ENCODE measurements at places on chromosomes 6 and 20.

DNA sequence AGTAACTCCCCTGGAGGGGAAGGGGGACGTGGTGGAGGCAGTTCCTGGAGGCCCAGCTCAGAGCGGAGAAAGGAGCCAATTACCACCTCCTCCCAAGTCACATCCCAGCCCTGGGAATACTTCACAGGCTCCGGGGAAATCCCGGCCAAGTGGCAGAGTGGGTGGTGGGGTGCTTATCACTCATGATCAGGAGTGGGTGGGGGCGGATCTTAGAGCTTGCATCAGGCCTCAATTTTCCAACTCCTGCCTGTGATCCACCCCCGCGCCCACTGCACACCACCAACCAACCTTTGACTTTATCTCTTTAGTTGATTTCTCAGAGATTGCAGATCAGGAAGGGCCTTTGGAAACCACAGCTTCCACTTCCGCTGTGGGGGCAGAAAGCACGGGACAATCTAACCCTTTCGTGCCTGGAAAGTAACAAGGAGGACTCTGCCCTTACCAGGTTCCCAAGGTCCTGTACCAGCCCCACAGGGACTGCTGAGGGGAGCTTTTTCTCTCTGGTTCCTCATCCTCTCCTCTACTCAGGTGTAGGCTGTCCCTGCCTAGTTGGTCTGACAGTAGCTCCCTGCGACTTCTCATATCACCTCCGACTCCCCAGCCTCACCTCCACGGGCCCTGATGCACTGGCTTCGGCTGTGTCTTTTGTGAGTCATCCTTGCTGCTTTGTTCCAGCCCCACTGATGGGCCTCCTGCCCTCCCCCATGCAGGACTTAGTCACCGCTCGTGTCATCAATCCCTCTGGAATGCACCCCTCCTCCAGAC lies 24.9 kb upstream of the IER3 start:
- DNase-seq = no peak

GRCh38 chr6:104365451-104366234 lies 494.1 kb downstream of the HACE1 start:
- DNase-seq = no peak

- no peak for DNase-seq
Measured at GRCh38 chr6:166738386-166739116, 111.5 kb upstream of the RPS6KA2 start.

GRCh38 chr6:36963451-36964290 lies 9.1 kb downstream of the PI16 start:
- DNase-seq = peak; percentile 97

DNA sequence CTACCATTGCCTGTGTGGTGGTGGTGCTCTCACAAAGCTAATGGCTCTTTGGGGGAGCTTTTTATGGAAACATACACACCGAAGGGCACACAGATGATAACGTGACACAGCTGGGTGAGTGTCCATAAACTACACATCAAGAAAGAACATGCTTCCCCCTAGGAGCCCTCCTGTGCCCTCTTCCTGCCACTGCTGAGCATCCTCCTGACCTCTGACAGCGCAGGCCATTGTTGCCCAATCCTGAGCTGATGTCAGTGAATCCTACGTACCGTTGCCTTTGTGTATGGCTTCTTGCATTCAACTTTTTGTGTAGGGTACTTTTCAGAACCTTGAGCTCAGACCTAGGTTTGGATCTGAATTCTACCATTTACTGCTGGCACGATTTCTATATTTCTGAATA lies 65.8 kb upstream of the SLC22A1 start:
- no peak for DNase-seq

DNA sequence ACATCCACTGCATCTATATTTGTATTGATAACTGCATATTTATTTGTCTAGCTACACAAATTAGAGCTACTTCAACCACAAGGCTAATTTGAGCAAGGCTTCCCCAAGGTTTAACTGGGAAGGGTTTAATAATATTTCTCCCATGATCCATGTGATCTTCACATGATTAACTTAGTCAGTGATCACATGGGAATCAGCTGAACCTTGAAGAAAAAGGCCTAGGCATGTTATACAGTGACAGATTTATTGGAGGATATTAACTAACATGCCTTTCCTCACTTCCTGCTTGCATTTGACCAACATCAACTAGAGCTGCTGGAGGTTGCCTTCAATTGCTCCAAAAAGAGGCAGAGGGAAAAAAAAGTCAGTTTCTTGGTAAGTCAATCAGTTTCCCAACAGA lies 417.0 kb downstream of the HAO1 start:
- no peak for DNase-seq

GRCh38 chr6:89242574-89243330 lies 25.6 kb upstream of the GABRR1 start:
- DNase-seq = no peak

GRCh38 chr6:42038163-42038562 lies 12.2 kb upstream of the TAF8 start:
- no peak for DNase-seq

- DNase-seq = no peak
Measured at GRCh38 chr6:157528931-157529653, 148.1 kb downstream of the ZDHHC14 start.

GRCh38 chr6:99185525-99185924 lies 163.9 kb downstream of the FAXC start:
- DNase-seq = no peak

DNA sequence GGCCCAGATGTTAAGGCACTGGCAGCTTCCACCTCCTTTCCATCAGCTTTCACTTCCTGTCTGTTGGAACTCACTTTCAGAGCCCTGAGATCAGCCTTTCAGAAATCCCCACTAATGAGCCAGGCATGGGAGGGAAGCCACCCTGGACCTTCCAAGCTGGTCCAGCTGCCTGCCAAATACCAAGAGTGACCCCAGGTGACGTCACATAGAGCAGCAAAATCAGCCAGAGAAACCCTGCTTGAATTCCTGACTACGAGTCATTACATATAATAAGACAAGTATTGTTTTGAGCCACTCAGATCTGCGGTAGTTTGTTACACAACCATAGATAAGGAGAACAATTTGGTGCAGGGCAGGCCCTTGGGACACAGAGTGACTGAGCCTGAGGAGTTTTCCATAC lies 556.0 kb upstream of the JAG1 start:
- DNase-seq = no peak

DNA sequence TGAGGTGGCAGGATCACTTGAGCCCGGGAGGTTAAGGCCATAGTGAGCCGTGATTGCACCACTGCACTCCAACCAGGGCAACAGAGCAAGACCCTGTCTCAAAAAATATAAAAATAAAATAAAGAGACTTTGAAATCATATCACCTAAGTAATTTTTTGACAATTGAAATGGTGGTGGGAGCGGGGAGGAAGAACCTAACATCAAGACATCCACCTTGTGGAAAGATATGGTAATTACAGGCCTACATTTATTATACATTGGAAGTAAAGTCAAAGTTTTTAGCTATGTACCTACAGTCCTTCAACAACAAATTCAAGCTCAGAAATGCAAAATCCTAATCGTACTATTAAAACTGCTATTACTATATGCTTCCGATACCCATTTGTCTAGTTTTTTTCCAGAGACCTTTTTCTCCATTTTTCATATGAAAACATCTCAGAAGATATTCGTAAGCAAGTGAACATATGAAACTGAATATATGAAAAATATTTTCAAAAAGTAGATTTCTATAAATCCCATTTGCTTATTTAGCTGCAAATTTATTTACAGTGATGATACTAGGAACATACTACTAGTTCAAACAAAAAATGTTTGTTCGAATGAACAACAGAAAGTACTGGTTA lies 83.3 kb downstream of the SYCP2 start:
- no peak for DNase-seq

GRCh38 chr20:43508106-43508505 lies 609 bp downstream of the L3MBTL1 start:
- no peak for DNase-seq

- DNase-seq = no peak
Measured at GRCh38 chr6:153976921-153977693, 61.9 kb upstream of the OPRM1 start.

GRCh38 chr20:46113113-46113470 lies 5.0 kb upstream of the CD40 start:
- no peak for DNase-seq

DNA sequence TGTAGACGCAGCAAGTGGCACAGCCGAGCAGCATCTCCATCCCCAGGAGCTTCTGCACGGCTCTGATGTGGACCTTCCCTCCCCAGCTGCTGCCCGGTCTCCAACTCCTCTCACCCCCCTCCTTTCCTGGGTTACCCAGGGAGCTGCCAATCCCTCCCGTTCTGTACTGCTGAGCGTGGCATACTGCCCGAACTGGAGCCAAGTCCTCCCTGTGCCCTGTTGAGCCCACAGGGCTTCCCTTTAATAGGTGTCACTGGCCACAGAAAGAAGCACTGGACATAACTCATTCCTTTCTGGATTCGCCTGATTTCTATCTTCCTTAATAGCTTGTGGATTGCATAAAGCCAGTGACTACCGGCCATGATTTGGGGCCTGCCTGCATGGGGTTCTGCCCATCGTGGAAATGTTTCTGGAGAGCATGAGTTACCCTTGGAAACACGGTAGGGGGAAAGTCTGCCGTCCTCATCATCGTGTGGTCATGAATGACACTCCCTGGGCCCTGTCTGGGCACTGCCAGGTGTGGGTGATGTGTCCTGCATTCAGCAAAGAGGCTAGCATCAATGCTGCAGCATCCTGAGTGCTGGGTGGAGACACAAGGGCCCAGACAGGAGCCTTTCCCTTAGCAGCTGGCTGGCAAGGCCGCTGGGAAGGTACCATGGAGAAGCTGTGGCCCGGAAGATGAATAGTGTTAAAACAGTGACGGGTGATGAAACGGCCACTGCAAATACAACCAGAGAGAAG lies 189.7 kb downstream of the SYNDIG1 start:
- no peak for DNase-seq

DNA sequence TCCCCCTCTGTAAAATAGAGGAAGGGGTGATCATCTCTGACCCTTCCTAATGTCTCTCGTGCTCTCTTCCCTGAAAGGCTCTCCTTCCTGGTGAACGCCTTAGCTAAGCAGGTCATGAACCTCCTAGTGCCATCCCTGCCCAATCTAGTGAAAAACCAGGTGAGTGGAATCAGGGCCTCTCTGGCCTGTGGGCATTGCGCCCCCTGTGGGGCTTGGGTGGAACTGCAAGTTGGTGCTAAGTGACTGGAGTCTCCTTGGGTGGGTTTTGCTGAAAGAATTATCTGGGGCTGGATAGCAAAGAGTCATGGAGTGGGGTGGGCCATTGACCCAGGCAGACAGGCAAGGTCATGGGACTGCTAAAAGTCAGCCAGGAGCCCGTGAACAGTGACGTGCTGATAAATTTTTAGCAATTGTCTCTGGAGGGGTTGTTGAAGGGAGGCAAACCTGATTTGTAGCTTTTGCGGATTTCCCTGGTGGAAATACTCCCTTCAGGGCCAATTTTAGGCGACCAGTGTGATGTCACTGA lies 8.9 kb downstream of the BPIFB1 start:
- DNase-seq = peak; percentile 65

Data from thyroid gland (tissue), 4 donors.